Stimulated activated CD4-positive, alpha-beta T cell treated with anti-CD3 and anti-CD28 coated beads, Interleukin-1b, Interleukin-23, amount 100 ng/mL, for 48 hours (primary cell): ENCODE measurements at places on chromosomes 2 and 18.

DNA sequence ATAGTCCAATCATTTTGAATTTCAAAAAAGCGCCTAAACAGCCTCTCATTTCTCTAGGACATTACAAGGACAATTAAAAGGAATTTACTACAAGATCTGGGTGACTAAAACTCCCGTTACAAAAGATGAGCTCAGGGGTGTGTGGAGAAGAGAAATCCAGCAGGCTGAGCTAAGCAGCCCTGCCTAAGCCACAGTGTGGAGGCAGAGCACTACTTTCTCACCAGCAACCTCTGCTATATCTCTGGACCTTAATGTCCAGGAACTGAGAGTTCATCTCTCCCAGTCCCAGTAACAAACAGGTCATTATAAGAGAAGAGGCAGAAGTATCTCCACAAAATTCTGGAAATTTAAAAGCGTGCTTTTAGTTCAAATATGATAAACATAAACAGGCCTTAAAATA is 18.9 kb upstream of the ANKRD62 start:
- DNase-seq: no peak

DNA sequence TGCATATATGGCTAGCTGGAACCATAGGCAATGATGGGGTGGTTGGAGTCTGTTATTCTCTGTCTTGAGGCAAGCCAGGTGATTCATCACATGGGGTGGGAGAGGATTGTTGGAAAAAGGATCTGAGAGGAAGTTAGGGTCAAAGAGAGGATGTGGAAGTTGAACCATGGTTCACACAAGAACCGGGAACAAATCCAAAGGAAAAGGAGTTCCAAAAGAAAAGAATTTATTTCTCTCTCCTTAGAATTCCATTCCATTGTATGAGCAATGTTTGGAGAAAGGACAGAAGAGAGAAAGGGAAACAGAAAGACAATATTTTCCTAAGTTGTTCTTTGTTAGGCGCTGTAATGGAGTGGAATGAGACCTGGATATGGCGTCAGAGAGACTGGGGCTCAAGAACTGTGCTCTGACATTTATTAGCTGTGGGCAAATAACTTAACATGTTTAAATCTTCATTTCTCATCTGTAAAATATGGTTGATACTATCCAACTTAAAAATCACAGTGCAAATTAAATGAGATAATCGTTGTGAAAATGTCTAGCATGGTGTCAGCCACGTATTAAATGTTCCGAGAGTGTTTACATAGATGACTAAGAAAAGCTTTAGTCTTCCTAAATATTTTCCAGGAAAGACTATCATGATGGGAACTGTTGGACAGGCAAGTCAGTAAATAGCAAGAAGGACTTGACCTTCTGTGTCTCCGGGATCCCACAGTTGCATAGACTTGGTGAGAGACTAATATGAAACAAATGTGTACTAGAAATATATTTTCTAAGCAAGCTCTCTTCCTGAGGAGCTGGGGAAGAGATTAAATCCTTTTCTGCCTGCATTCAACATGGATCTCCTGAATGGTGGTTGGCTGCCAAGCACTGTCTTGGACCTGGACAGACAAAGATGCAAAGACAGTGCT is 71.4 kb downstream of the TRIB2 start:
- DNase-seq: no peak

DNA sequence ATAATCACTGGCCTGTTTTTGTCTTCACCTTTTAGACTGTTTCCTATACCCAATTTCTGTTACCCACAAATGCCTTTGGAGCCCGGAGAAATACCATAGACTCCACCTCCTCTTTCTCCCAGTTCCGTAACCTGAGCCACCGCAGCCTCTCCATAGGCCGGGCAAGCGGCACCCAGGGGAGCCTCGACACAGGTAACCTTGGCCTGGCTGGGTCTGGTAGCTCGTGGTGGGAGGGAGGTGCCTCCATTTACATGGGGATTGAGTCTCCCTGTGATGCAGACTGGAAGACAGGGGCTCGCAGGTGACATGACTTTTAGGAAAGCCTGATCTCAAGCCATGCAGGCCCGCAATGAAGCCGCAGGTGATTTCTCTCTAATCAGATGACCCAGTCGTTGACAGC is 100.6 kb downstream of the CABLES1 start:
- DNase-seq: no peak

GRCh38 chr2:219282375-219282774 is 3.2 kb downstream of the DNAJB2 start:
- DNase-seq: no peak

GRCh38 chr2:15096873-15097272 is 464.3 kb downstream of the NBAS start:
- DNase-seq: no peak

DNA sequence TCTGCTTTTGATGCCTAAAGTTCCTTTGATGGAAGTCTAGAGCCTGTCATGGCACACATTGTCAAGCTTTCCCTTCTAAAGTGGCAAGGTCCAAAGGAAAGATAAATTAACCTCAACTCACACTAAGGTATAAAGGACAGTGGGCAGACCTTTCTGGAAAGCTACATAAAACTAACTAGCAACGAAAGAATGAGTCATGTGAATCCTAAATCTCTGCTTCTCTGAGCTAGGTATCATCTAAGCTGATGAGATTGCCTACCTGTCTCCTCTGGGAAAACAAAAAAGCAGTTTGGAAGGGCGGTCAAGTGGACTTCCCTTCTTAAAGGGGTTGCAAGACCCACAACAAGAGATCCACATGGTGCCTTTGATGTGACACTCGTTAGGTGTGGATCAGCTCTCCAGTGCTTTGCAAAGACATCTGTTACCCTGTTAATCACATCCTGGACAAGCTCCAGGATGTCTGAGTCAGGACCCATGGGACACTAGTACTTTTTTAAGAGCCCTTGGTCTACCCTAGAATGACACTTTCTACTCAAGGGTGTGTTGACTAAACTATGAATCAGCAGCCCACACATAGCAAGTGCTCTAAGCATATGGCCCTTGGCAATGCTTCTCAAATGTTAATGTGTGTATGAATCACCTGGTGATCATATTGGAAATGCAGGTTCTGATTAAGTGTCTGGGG is 173.5 kb downstream of the ALK start:
- DNase-seq: peak; percentile 37

DNA sequence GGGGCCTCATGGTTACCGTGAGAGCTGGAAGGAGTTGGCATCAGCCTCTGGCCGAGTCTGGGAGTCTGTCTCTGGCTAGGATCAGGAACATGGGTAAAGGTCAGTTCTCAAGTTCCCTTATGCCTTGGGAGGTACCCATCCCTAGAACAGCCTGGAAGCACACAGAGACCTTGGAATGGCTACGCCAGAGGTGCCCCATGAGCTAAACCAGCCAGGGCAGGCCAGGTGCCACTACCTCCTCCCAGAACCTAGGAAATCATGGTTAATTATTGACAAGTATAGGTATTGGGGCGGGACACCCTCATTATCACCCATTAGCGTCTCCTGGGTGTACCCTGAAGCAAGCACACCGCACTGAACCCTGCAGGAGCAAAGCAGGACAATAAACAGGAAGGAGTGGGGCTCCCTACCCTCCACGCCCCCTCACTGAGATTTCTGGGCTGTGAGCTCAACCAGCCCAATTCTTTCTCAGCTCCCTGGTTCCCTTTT is 3.0 kb upstream of the ASPRV1 start:
- DNase-seq: no peak

GRCh38 chr2:191150600-191151330 is at the start of gene STAT4:
Gene STAT4, minus strand, starts transcription at chr2:191150994. Its CDS starts 2,791 bp downstream, at chr2:191148203.
- DNase-seq: peak; percentile 89

- no peak for DNase-seq
Measured at GRCh38 chr2:148102641-148103040, 81.8 kb downstream of the MBD5 start.

- no peak for DNase-seq
Measured at GRCh38 chr2:149858216-149858615, 270.6 kb upstream of the MMADHC start.

- DNase-seq: no peak
Measured at GRCh38 chr2:26675651-26676255, 16.8 kb upstream of the KCNK3 start.

- no peak for DNase-seq
Measured at GRCh38 chr18:37409878-37410277, 155.7 kb downstream of the CELF4 start.

- no peak for DNase-seq
Measured at GRCh38 chr2:189517847-189518535, 62.6 kb downstream of the SLC40A1 start.

GRCh38 chr2:178506524-178506923 is 26.3 kb downstream of the PLEKHA3 start:
- DNase-seq: no peak

- no peak for DNase-seq
Measured at GRCh38 chr2:232466221-232466620, 10.3 kb downstream of the ALPI start.

DNA sequence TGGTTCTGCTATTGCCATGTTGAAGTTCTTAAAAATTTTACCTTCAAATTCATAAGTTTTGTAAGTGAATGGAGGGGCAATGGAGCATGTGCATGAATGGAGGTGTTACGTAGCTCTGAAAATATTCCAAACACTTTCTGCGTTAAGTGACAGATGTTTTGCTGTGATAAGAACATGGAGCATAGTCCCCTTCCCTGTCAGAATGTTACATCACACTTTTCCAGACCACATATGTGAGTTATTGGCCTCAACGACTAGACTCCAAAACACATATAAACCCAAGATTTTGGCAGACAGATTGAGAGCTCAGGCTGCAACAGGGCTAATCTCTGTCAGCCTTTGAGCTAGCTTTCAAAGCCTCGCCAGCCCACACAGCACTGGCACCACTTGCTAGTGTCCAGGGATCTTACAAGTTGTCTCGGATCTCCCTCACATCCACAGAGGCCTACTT is 27.2 kb upstream of the MFSD6 start:
- DNase-seq: no peak

DNA sequence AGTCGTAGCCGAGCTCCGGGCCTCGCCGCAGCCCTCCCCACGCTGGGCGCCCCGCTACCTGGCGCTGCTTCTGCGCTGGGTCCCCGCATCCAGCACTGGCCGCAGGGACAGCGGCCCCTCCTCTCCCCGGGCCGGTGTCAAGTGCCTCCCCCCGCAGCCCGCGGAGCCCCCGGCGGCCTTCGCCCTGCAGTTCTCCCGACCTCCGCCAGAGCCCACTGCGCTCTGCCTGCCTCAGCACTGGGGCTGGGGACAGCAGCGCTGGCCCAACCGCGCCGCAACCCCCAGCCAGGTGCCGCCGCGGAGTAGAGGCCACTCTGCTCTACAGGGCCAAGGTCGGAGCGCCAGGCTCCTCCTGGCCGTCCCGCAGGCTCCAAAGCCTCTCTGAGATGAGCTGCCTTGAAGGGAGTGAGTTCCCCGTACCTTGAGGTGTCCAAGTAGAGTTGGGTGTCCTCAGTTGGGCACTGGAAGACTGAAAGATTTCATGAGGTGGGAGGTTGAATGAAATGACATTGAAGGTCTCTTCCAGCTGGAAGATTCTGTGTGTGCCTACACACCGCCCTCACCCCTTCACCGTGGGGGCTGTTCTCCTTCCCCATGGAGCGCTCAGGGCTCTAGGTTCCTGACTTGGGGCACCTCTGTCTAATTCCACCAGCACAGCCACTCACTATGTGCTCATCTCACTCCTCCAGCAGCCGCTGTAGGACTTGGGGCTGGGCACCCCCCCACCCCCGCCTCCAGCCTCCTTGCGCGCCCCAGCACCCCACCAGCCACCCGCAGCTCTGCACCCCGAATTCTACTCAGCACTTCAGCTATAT is 854 bp upstream of the DNMT3A start:
- peak; percentile 83 for DNase-seq

DNA sequence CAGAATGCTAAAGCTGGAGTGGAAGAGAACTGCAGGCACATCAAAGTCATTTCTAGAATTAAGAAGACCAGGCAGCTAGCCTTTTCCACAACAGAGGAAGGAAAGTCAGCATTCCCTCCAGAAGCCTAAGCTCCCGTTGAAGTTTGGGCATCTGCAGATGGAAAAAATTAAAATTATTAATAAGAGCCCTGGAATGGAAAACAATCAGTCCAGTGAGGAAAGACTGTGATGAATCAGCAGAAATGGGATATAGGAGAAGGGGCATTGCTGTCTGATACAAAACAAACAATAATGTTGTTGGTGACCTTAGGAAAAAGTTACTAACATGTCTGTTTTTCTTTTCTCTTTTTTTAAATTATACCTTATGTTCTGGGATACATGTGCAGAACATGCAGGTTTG is 450.7 kb upstream of the SLC14A2 start:
- no peak for DNase-seq

DNA sequence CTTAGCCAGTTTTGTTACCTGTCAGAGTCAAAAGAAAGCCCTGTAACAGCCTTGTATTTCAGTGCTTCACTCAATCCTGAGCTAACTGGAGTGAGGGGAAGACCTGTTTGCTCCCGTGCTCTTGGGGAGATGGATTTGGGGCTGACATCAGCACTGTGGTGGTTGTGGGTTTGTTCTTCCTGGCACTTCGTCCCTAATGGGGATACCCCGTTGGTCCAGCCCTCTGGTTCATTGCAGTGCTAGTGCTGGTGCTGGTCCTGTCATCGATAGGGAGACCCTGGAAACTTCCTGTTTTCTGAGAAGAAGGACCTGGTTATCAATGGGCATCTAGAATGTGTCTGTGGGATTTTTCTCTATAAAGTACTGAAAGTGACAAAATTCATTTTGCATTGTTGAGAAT is 205.4 kb downstream of the ZNF407 start:
- DNase-seq: no peak

DNA sequence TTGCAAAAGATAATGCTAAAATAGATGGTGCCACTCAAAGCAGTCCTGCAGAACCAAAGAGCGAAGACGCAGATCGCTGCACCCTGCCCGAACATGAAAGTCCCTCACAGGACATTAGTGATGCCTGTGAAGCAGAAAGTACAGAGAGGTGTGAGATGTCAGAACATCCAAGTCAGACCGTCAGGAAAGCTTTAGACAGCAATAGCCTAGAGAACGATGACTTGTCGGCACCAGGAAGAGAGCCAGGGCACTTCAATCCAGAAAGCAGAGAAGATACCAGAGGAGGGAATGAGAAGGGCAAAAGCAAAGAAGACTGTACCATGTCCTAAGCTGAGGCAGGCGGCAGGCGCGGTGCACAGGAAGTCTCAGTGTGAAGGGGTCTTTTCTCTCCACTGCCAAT is 34.8 kb upstream of the RBM44 start:
- no peak for DNase-seq

GRCh38 chr18:62612776-62613175 is 90.0 kb downstream of the ZCCHC2 start:
- DNase-seq: no peak

GRCh38 chr2:200350850-200351285 is 44.4 kb downstream of the SPATS2L start:
- DNase-seq: no peak

DNA sequence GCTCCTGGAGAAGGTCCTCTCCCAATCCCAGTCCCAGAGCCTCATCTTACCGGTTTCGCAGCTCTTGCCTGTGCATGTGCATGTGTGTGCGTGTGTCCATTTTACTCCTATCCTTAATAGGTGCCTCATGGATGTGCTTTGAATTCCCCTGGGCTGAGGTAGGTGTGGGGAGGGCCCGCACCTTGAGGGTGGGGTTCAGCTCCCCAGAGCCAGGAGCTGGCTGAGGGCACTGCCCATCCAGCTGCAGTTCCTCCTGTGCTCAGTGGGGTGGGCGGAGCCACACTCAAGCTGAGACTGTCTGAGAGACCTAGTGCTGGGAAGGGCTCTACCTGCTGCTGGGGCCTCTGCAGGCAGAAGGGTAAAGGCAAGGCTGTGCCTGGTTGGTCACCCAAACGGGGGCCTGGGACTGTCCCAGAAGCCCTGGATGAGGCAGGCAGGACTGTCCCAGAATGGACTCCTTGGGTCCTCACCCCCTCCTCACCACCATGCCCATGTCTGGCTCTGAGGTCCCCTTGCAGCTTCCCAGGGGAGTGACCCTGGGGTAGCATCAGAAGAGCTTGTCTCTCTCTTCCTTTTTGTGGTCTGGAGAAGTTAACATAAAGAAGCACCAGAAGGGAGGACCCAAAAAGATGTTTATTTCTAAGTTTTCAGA is 8.9 kb downstream of the GDF7 start:
- DNase-seq: no peak
